ENCODE measurements at places on chromosomes 16 and 17.
A peak's percentile ranks its signal among the peaks of the same experiment; 100 is the strongest.

DNA sequence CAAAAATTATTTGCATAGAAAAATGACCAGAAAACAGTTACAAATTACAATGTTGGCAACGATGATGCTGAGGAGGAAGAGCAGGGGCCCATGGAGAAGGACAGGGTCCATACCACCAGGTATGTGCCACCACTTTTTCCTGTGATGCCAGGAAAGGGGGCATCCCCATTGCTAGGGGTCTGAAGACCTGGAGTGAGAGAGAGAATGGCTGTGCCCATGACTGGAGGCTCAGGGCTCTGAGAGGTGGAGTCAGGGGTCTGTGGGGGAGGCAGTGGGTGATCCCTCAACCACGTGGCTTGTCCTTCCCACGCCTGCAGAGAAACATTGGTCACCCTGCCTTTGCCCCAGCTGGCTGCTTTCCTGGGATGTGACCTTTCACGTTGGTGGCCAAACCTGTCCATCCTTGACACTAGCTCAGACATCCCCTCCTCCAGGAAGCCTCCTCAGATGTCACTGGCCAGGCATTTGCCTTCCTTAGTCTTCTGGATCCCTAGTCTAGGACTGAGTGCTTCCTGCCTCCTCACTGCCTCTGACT, 51.4 kb downstream of the SOCS1 start:
- no peak for DNase-seq

- no peak for DNase-seq
These were observed 28.3 kb downstream of the MAP2K4 start for GRCh38 chr17:12048843-12049473.

DNA sequence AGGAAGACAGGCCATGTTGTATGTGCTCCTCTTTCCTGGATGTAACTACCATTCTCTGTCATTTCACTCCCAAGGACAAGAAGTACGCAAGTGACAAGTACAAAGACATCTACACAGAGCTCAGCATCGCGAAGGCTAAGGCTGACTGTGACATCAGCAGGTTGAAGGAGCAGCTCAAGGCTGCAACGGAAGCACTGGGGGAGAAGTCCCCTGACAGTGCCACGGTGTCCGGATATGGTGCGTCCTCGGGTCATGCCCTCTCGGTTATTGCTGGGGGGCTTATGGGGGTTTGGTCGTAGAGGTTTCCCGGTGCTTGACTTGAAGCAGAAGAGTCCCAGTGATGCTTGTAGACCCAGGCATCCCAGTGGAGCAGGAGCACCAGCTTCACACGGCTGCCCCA, 29.0 kb downstream of the PLD6 start:
- DNase-seq = no peak

GRCh38 chr16:18983565-18984434, at the start of gene TMC7:
TSS of gene TMC7 (plus strand) at chr16:18983934. CDS start at chr16:18984064, 130 bp downstream.
- DNase-seq = peak; percentile 77

- no peak for DNase-seq
These were observed 125.1 kb downstream of the SLC39A11 start for GRCh38 chr17:72967277-72967970.

- DNase-seq = no peak
These were observed 72.9 kb downstream of the SLC5A11 start for GRCh38 chr16:24918641-24919040.

DNA sequence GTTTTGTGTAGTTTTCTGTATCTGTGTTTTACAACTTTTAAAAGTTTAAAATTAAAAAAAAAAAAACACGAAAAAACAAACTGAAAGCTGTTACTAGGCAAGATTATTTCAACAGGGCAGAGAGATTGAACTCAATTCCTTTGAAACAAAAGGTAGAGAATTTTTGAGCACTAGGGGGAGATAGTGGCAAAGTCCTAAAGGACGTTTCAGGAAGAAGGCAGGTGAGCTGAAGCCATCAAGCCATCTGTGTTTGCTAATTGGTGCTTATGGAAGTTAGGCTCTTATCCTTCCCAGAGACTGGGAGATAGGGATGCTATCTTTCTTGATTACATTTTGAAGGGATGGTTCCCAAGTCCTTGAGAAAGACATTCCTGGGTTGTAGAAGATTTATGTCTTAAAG, 70.6 kb upstream of the CLEC3A start:
- peak; percentile 56 for DNase-seq

GRCh38 chr16:89890886-89891657, 17.7 kb downstream of the TCF25 start:
- no peak for DNase-seq

- DNase-seq = no peak
These were observed 19.2 kb downstream of the LITAFD start for GRCh38 chr16:8901320-8901861.

- no peak for DNase-seq
These were observed 46.6 kb downstream of the PIK3R5 start for GRCh38 chr17:8918807-8919465.

DNA sequence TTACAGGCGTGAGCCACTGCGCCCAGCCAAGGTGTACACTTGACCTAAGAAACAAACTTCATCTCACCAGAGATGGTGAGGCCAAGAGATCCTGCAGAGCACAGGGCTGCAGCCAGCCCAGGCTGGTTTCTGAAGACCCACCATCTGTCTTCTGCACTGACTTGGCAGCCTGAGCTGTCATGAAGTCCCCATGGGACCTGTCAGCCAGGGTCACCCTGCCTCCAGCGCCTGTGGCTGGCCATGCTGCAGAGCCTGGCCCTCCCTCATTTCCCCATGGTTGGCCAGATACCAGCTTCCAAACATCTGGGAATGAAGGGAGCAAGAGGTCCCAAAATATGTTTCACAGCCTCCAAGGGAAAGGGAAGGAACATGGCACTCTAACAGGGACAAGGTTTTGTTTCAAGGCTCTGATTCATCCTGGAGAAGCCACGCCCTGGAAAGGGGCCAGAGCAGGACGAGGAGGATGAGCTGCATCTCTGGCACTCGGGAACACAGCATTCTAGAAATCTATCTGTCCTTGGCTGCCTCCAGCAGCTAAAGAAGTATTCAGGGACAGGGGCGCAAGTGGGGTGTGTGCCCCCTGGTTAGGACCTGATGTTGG, 45.3 kb downstream of the DDX19A start:
- DNase-seq = no peak

- DNase-seq = no peak
These were observed 19.1 kb upstream of the USP7 start for GRCh38 chr16:8982816-8983215.

DNA sequence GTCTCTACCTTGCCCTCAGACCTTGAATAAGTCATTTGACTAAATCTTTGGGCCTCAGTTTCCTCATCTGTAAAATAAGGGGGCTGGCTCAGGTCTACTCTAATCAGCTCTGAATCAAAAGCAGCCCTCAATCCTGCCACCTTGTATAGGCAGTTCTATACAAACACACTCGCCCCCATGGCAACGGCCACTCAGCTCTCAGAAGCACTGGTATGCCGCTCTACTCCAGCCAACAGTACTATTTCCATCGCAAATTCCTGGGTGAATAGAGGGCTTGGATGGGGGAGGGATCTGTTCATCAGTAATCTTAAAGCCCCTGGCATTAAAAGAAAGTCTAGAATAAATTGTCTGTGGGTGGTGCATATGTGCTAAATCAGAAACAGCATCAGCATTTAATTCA, 21.2 kb upstream of the TAOK1 start:
- DNase-seq = no peak

GRCh38 chr16:88633684-88634140, 4.7 kb upstream of the IL17C start:
- DNase-seq = no peak

GRCh38 chr17:16342979-16343378, 10.3 kb downstream of the CENPV start:
- DNase-seq = no peak

DNA sequence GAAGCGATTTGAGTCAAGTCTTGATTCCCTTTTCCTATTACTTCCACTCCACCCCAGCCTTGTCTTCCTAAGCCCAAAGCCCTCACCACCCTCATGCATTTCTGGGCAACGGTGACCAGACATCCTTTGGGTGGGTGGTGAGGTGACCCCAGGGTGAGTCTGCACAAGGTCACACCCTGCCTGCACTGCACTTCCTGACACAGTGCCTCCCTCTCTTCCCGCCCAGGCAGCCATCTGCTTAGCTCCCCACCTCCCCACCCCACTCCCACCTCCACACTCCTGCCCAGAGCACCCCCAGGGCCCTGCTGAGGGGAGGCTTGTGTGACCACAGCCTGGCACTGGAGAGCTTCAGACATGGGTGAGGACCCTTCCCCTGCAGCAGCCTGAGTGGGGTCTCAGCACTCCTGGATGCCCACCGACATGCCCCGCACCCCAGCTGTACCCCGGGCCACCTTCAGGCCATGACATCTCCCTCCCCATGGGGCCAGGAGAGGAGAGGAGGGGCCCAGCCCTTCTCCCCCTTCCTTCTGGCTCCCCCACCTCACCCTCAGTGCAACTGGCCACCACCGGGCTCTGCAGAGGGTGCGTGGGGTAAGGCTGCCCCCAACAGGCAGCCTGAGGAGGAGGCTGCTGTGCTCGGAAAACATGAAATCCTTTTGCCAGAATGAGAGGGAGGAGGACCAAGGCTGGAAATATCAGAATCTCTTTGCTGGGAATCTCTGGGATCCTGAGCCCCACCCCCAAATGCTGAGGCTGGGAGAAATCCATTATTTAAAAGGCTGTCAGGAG, 68.6 kb downstream of the CCT6B start:
- DNase-seq = peak; percentile 19

- DNase-seq = peak; percentile 23
These were observed 83.8 kb upstream of the CCL2 start for GRCh38 chr17:34171245-34171818.

- DNase-seq = no peak
These were observed 2.0 kb upstream of the VAMP2 start for GRCh38 chr17:8164815-8165131.

DNA sequence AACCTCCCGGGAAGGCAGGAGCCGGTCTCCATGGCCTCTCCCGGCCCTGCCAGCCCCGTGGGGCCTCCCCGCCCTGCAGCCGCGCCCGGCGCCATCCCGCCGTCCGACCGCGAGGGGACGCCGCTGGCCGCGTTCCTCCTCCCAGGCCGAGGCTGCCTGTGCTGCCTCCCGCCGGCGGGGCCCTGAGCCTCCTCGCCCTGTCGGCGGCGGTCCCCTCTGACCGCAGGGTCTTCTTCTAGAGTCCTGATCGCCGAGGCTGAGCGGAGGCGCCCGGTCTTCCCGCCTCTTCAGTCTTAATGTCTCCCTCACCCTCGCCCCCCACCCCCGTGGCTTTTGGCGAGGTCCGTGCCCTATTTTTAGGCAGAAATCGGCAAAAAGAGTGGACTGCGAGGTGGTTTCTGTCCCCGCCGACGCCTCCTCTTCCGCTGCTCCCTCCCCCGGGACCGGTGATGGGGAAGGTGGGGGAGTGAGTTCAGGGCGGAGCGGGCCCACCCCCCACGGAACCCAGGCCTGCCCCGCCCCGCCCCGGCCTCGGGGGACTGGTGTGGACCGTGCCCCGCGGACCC, 794 bp upstream of the CPNE7 start:
- DNase-seq = no peak

- no peak for DNase-seq
These were observed 4.2 kb upstream of the C1QTNF8 start for GRCh38 chr16:1100084-1100800.

DNA sequence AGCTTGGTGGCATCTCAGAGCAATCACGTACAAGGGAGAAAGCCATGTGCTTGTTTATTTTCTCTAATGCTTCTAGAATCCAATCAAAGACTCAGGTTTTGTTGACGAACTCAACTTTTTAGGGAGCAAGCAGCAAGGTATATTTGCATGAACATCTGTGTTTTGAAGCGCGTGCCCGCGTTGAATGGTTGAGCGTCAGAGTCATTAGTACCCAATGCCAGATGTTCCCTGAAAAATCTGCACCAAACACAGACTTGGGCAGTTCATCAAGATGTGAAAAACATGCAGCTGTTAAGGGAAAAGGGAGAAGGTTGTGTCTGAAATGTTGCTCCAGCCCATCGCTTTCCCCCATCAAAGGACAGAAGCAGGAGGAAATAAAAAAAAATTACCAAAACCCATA, 170.4 kb downstream of the SNX29 start:
- no peak for DNase-seq

GRCh38 chr17:2595716-2596115, 2.3 kb downstream of the PAFAH1B1 start:
- no peak for DNase-seq

GRCh38 chr17:39306509-39307212, 80.9 kb upstream of the STAC2 start:
- DNase-seq = no peak

GRCh38 chr17:7431231-7431630, 2.6 kb downstream of the SPEM3 start:
- DNase-seq = no peak

DNA sequence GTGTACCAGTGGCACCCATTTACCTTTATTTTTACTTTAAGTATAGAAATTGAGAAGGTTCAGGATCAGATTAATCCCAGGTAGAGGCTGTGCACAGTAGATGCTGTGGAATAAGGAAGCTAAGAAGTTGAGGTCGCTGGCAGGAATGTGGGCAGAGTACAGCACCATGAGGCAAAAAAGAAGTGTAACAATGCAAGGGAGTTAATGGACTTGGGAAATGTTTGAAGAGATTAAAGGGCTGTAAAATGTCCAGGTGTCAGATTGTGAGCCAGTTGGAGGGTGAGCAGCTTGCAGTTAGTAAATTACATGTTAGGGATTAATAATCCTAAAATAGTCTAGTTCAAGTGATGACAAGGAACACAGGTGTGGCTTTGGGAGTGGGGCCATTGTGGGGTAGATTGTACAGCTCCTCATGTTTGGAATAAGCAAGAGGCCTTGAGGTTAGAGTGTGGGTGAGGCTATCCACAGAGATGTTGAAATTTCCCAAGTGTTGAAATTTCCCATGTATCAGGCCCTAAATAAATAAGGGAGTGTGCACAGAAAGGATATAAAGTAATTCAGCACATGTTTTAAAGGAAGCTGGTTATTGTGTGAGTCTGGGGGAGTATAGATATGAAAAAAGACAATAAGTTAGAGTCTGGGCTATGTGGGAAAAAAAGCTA, 21.5 kb downstream of the TAT start:
- DNase-seq = no peak

GRCh38 chr16:69600202-69600601, 34.4 kb downstream of the NFAT5 start:
- DNase-seq = no peak

DNA sequence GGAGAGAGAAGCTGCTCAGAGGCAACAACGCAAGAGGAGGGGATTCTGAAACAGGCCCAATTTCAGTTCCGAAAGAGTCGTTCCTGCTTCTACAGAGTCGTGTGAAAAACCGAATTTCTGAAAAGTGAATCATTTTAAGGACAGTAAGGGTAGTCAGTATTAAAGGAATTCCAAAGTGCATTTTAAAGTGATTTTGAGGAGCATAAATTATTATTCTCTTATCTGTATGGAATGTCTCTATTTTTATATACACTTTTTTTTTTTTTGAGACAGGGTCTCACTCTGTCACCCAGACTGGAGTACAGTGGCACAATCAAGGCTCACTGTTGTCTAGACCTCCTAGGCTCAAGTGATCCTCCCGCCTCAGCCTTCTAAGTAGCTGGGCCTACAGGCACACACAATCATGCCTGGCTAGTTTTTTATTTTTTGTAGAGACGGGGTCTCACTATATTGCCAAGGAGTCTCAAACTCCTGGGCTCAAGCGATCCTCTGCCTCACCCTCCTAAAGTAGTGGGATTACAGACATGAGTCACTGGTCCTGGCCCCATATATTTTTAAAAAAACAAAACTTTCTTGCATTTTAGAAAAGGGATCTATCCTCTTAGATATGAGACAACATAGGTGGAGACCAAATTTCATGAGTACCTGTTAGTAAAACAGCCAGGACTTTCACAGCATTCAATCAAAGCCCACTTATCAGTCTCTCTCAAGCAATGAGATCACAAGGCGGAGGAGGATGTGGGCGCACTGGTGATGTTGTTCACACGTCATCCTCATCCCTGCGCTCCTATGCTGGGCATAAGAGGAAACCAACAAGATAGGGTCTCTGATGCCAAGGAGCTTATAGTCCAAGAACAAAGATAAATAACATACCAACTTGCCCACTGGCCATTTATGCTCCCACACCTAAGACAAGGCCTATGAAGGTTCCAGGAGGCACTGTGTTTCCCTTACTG, 53.2 kb downstream of the SMG6 start:
- DNase-seq = no peak
